Activated naive CD4-positive, alpha-beta T cell treated with anti-CD3 and anti-CD28 coated beads for 36 hours (primary cell): ENCODE measurements at places on chromosomes 1 and 21. TPM values are rescaled to one million over a fixed set of nuclear protein-coding genes. Genes with fewer than 3 reads are reported as not detected.

The NBPF4 gene
- total RNA-seq = not detected

- H3K4me3 ChIP-seq = no peak overlapping the region
- no peak for DNase-seq
- no peaks in the 10 kb centered on the region for H3K4me1 ChIP-seq
- no peaks in the 10 kb centered on the region for H3K36me3 ChIP-seq
- H3K27ac ChIP-seq = no peak overlapping the region
These were observed 186.5 kb upstream of the VAMP3 start for GRCh38 chr1:7584643-7585042.

DNA sequence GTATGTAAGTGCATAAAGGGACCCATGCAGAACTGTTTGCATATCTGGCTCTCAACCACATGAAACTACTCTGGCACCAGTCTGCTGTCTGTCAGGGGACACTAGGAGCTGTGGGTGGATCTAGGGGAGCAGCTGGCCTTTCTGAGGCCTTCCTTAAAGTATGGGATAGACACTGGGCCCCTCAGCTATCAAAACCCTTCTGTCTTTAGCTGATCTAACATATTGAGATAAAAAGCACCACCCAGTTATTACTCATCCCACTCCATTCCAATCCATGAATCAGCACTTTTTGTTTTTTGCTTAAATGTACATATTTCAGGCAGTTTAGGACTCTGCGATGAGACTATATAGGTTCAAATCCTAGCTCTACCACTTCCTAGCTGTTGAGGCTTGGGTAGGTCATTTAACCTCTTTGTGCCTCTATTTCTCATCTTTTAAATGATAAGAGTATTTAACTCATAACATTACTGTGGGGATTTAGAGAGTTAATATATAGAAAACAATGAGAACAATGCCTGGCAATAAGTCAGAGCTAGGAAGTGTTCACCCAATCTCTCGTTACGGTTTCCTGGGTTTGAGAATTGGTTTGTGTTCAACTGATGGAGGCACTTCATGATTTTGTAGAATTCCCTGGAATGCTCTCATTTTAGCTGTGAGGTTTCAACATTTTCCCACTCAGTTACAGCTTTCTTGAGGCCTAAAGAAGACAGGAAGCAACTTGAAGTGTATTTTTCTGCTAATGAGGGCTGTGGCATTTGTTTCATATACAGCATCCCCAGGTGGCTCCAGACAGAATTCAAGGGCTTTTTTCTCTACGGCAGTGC is 68.9 kb downstream of the LRIG2 start:
- no peak overlapping the region for H3K4me3 ChIP-seq
- no peaks in the 10 kb centered on the region for H3K27me3 ChIP-seq
- H3K4me1 ChIP-seq = peaks cover 28% of the 10 kb centered on the region
- DNase-seq = no peak
- no peak overlapping the region for H3K27ac ChIP-seq
- H3K36me3 ChIP-seq = no peaks in the 10 kb centered on the region

- no peaks in the 10 kb centered on the region for H3K4me1 ChIP-seq
- peaks cover 30% of the 10 kb centered on the region for H3K36me3 ChIP-seq
- DNase-seq = no peak
- H3K27me3 ChIP-seq = no peaks in the 10 kb centered on the region
- no peak overlapping the region for H3K4me3 ChIP-seq
These were observed 10.3 kb downstream of the UTS2 start for GRCh38 chr1:7842517-7842916.

GRCh38 chr1:35894183-35894582 is 11.2 kb downstream of the AGO1 start:
- H3K27me3 ChIP-seq = no peaks in the 10 kb centered on the region
- no peak overlapping the region for H3K4me3 ChIP-seq
- no peaks in the 10 kb centered on the region for H3K4me1 ChIP-seq

The HMGCS2 gene
- total RNA-seq = not detected
